Activated CD4-positive, alpha-beta T cell treated with anti-CD3 and anti-CD28 coated beads, Interleukin-2, amount 50 U/mL, for 48 hours (primary cell): ENCODE measurements at places on chromosomes 2 and 18.
A peak's percentile ranks its signal among the peaks of the same experiment; 100 is the strongest.

GRCh38 chr2:128501006-128501690 is 182.5 kb upstream of the HS6ST1 start:
- no peak for DNase-seq

- DNase-seq: no peak
Measured at GRCh38 chr18:31857526-31858106, 85.3 kb downstream of the TRAPPC8 start.

GRCh38 chr2:47223980-47224379 is 68.9 kb upstream of the STPG4 start:
- no peak for DNase-seq

- DNase-seq: no peak
Measured at GRCh38 chr2:205217004-205217403, 465.3 kb upstream of the NRP2 start.

- no peak for DNase-seq
Measured at GRCh38 chr18:6591491-6591890, 138.0 kb upstream of the ARHGAP28 start.

- DNase-seq: no peak
Measured at GRCh38 chr2:206851521-206851920, 86.1 kb downstream of the FASTKD2 start.

DNA sequence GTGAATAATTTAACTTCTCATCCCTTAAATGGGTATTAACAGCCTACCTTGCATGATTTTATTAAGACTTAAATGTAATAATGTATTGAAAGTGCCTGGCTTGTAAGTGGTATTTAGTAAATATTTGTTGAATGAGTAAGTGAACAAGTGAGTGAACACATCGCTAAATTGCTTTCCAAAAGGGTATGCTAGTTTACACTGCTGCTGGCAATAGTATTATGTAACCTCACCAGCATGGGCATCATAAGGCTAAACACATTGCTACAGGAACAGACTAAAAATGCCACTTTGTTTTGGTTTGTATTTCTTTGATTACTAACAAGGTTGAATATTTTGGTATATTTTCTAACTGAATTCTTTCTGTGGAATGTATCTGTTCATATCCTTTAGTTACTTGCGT is 9.8 kb downstream of the WDR43 start:
- no peak for DNase-seq

GRCh38 chr2:45328264-45328870 is 282.7 kb downstream of the SRBD1 start:
- DNase-seq: no peak

DNA sequence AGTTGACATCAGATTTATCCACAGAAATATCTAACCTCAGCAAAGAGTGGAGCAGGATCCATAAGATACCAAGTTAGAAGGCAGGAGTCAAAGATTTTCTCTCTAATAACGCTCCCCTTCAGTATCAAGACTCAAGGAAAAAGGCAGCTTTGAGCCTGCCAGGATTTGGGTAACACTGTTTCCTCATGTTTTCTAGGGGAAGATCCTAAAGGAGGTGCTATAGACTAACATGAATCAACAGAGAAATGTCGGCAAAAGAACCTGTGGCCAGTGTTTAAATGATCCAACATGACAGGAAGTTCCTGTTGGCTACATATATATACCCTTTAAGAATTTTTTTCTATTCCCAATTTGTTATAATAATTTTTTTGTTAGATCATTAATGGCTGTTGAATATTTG is 402.3 kb downstream of the TGIF1 start:
- DNase-seq: no peak

DNA sequence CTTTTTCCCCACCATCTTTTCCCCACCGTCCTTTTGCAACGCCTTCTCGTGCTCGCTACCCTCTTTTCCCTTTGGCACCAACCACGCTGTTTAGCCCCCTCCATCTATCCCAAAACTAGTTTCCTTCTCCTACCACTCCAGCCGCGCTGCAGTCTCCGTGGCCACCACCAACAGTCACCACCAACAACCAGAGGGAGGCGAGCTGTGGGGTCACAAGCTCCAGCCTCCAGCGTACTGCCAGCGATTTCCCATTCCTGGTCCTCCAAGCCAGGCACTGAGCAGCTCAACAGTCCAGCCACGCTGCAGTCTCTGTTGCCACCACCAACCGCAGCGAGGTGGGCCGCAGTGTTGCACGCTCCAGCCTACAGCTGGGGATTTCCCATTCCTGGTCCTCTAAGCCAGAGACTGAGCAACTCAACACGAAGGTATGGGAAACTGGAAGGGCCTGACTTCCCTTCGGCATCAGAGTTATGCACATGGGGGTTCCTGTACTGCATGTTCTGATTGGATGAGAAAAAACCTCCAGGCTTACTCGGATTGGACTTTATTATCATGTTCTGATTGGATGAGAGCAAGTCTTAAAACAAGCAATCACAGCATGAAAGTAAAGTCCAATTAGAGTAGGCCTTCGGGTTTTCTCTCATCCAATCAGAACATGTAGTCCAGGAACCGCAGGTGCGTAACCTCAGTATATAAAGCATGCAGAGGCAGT is 42.3 kb upstream of the IMP4 start:
- no peak for DNase-seq

- DNase-seq: no peak
Measured at GRCh38 chr2:119477113-119477505, 45.5 kb downstream of the TMEM37 start.

DNA sequence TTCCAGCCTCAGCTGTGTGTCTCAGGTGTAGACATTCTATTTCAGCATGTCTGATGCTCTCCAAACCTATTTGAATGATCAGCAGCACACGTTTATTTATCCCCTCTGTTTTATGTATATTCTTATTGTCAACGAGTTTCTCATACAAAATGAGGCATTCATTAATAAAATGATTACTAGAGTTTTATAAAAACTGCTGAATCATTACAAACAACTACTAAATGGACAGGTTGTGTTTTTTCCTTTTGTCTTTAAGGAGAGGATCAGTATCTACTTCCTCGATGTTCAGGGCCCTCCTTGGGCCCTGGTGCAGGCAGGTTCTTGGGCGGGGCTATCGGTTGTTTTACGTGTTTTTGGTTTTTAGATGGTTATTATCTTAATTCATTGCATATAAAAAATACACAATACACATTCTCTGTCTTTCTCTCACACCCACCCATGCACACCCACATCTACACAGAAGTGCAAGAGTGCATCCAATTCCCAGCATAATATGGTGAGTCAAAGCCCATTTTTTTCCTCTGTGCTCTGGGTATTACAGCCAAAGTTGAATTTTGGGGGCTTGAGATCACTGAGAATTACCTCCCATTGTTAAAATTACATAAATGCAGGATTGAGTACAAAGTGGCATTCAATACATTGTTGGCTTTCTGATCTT is 24.2 kb downstream of the LPIN1 start:
- no peak for DNase-seq

GRCh38 chr2:60226191-60226590 is 327.3 kb downstream of the BCL11A start:
- no peak for DNase-seq

DNA sequence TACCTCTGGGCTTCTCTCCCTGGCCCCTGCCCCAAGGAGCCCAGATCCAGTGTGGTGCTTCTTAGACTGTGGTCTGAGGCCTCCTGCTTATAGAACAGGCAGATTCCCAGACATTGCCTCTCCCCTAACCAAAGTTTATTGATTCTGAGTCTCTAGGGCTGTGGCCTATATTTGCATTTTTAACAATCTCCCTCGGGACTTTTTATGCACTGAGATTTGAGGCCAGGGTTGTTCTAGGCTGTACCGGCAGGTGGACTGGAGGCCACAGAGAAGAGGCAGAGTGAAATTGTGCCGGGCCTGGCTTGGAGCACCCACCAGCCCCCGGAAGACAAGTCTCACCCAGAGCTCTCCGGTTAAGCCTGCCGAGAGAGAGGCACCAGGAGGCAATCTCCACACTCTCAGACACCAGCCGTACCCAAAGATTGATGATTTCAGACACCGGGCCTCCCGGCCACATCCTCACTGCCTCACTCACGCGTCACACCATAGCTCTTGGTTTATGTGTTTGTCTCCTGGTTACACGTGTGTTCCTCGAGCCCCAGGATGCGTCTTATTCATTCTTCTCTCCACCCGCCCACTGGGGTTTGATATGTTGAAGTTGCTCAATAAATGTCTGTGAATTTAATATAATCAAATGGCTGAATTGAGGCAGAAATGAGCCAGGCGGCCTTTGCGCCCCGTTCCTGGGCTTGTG is 203.7 kb downstream of the KLHL29 start:
- DNase-seq: no peak

DNA sequence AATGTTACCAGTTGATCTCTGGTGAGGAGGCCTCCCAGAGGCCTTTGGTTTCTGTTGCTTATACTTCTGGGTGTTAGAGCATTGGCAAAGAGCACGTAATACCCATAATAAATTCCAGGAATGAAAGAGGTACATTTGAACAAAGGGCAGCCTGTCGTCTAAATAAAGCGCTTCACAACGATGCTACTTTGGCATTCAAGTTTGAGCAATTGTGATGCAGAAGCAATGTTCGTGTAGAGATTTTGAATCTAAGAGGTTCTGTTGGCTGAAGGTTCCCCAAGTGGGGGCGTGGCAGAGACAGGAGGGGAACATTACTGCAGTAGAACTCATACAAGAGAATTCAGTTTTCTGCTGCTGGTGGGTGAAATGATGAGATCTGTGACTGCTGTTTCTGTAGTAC is 27.8 kb downstream of the ZNF532 start:
- DNase-seq: no peak

GRCh38 chr2:41968182-41968578 is 79.6 kb upstream of the PKDCC start:
- DNase-seq: no peak

DNA sequence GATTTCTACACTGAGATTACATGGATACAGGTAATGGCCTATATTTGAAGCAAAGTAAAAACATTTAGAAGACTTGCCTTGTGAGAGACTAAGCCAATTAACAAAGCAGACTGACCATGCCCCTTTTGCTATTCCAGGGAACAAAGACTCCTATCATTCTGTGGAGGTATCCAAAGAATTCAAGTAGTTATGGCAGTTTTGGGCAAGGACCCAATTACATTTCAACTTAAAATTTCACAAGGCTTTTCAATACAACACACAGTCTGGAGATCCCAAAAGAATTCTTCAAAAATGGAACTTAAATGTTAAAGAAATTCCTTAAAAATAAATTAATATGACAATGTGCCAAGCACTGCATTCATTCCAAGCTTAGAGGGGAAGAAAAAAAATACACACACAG is 109.2 kb upstream of the CHRNA1 start:
- no peak for DNase-seq

GRCh38 chr2:174395969-174396630 is 570 bp downstream of the SCRN3 start:
- DNase-seq: no peak

GRCh38 chr2:199329466-199329865 is 128.3 kb downstream of the SATB2 start:
- no peak for DNase-seq

GRCh38 chr2:215609089-215610032 is 173.5 kb upstream of the FN1 start:
- no peak for DNase-seq

- no peak for DNase-seq
Measured at GRCh38 chr2:18600255-18600613, 10.9 kb upstream of the NT5C1B start.

- DNase-seq: no peak
Measured at GRCh38 chr2:105376010-105376409, 22.8 kb downstream of the FHL2 start.

DNA sequence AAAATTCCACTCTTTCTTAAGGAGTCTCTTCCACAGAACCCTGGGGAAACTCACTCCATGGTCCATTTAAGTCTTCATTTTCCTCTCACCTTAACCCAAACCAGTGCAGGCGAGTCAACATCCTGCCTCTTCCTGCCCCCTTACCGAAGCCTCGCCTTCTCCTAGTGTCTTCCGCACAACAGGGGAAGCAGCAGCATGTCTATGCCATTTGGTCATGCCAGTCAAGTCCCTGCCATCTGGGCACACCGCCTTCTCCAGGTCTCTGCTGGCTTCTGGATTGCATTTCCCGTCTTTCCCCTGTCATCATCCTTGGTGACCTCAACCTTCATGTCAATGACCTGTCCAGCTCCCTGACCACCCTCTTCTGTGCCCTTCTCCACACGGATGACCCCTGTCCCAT is 77.3 kb upstream of the FZD7 start:
- DNase-seq: no peak

GRCh38 chr18:22204214-22204536 is 34.8 kb downstream of the GATA6 start:
- DNase-seq: no peak

GRCh38 chr18:28725876-28726275 is 548.9 kb upstream of the CDH2 start:
- DNase-seq: no peak

GRCh38 chr18:44241020-44241419 is 439.7 kb upstream of the SETBP1 start:
- no peak for DNase-seq

- no peak for DNase-seq
Measured at GRCh38 chr2:142781146-142781545, 96.3 kb upstream of the KYNU start.

GRCh38 chr2:168490946-168491605 is 35.0 kb downstream of the CERS6 start:
- peak; percentile 27 for DNase-seq

DNA sequence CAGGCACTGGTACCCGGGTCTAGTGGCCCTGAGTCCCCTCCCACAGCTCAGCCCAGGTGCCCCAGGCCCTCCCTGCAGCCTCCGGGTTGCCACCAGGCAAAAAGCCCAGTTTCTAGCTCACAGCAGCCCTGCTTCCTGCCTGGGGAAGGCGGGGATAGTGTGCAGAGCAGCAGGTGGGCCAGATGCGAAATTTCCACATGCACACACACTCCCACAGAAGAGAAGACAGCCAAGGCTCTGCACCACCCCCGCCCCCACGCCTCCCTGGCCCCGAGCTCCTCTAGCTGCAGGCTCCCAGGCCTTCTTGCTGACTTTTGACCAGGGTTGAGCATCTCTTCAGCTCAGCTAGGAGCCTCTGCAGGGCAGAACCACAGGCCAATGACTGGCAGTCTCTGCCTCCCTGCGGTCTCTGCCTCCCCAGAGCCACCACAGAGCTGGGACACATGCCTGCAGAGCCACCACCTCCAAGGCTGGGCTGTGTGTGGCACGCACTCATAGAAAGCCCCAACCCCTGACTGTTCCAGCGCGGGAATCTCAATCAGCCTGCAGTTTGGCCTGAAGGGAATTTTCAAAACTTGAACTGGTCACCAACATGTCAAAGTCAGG is 7.2 kb downstream of the SLC66A2 start:
- no peak for DNase-seq

GRCh38 chr2:8923183-8923582 is 80.3 kb downstream of the MBOAT2 start:
- DNase-seq: no peak

GRCh38 chr2:44944102-44944951 is 2.8 kb downstream of the SIX3 start:
- DNase-seq: no peak

- DNase-seq: peak; percentile 27
Measured at GRCh38 chr18:13179566-13180113, 38.9 kb upstream of the LDLRAD4 start.
